Osteocyte (in vitro differentiated cells): ENCODE measurements at places on chromosomes 16 and 17. TPM values are rescaled to one million over a fixed set of nuclear protein-coding genes. Genes with fewer than 3 reads are reported as not detected.

CDH5 gene
- total RNA-seq, result 0.31 TPM in 1 of 2 replicates, not detected in the other

EPN3 gene
- not detected in 2 replicates for total RNA-seq

- no peak for DNase-seq
These were observed 27.0 kb downstream of the ARHGAP17 start for GRCh38 chr16:24988129-24988518.

DNA sequence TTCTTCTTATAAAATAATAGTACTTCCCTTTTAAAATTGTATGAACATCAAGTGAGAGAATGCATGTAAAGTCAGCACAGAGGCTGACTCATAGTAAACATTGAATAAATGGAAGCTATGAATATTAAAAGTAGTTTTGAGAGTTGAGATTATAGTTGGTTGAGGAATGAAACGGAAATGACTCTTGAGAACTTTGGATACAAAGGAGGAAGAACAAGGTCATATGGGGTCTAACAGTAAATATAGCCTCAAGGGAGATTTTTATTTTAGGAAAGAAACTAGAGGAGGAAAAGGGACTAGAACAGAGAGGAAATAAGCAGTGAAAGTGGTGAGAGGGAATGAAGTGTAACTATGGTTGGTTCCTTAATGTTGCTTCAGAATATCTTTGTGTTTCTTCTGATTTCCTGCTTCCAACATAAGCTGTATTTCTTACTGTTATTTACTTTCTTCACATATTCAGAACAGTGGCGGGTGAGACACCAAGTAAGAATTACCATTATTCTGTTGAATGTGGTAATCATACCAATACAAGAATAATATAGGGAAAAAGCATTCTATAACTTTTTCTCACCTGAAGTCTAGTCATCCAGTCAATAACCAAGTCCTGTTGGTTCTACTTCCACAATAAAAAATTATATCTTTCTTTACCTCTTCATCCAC, 165.1 kb downstream of the CHD9 start:
- DNase-seq, result no peak

- DNase-seq, result no peak
These were observed 52.6 kb downstream of the USP22 start for GRCh38 chr17:20989991-20990855.

- DNase-seq, result no peak
These were observed 5.9 kb upstream of the SP6 start for GRCh38 chr17:47856830-47857229.

ATP2A1 gene
- 0.42 and 0.64 TPM in 2 replicates for total RNA-seq

DNA sequence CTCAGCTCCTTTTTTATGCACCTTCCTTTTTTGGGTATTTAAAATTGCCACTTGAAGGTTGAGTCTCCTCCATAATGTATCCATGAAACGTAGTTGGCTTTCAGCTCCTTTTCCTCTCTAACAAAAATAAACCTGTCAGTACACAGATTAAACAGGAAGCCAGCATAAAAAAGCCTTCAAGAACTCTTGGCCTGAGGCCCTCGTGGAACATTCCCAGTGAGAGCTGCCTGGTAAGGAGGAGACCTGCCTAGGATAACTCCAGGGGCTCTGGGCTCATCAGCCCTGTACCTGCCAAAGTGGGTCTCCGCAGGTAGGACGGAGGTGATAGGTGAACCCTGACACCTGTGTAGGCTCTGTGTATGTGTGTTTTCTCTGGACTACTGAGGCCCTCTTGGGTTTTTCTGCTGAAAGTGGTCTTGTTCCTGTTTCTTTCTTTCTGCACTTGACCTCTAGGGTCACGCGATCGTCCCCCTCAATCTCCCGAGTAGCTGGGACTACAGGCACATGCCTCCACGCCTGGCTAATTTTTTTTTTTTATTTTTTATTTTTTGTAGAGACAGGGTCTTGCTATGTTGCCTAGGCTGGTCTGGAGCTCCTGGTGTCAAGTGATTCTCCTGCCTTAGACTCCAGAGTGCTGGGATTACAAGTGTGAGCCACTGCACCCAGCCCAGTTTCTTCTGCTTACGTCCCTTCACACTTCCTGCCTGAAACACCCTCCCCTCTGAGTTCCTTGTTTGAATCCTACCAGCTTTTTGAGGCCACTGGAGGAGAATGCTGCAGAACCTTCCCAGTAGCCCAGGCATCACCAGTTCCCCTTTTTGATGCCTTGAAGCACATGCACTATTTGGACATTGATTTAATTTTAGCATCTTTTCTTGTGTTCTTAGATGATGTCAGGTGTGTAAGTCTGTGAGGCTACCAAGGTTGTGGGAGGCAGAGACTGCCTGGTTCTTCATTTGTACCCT, 9.8 kb downstream of the PGS1 start:
- no peak for DNase-seq

SDR42E1 gene
- total RNA-seq, result not detected in 2 replicates

DNA sequence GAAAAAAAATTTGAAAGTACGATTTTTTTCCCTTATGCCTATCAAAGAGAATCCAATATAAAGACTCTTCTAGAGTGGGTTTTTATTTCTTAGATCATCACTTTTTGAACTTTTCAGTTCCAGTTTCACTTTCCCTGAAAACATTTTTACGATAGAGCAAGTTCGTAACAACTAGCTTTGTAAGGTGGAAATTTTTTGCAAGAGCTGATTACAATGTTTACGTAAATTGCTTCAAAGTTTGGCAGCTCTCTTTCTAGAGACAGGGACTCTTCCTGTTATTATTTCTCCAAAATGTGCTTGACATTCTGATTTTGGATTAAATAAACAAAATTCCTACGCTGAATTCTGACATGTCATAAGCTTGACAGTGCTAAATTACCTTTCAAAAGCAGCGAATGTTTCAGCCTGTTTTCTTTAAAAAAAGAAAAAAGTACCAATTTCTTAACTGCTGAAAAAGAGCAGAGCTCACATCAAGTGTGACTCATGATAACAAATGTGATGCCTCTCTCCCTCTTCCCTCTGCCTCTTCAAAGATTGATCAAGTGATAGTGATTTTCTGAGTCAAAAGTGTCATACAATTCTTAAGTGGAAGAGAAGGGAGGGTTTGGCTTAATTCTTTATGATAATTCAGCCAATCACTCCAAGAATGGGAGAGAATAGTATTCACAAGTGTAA, 175.2 kb downstream of the KCNJ2 start:
- DNase-seq, result no peak

- DNase-seq, result no peak
These were observed 74.8 kb downstream of the XYLT1 start for GRCh38 chr16:17395849-17396480.

DNA sequence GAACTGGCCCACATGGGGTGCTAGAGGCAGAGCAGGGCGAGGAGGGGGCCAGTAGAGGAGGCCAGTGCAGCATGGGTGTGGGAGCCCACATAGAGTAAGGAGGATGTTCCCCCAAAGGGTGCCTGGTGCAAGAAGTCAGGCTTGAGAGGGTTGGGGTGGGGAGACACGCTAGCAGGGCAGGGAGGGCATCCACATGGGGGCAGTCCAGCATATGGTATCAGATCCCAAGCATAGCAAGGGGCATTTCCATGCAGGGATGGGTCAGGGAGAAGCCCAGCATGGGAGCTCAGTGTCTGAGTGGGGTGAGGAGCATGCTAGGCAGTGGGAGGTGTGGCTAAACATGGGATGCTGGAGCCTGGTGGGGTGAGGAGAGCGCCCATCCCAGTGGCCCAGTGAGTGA, 213.7 kb downstream of the COPRS start:
- no peak for DNase-seq

- no peak for DNase-seq
These were observed 44.0 kb downstream of the HLF start for GRCh38 chr17:55308613-55309391.

- no peak for DNase-seq
These were observed 21.7 kb downstream of the PPL start for GRCh38 chr16:4915226-4915761.

DNA sequence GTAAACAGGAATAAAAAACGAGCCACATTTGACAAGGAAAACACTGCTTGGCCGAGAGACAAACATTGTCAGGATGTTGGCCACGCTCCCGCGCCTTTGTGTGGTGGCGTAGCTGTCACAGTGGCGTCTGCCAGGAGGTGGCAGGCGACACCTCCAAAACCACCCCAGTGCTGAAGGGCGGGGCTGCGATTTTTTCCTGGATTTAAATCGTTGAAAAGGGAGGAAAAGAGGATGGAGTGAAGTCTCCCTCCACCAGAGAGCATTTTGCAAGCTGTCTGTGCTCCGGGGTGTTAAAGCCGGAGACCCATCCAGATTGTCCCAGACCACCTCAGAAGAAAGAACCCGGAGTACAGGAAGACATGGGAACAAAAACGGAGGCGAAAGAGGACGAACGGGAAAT, 12.7 kb downstream of the MRM3 start:
- no peak for DNase-seq

DNA sequence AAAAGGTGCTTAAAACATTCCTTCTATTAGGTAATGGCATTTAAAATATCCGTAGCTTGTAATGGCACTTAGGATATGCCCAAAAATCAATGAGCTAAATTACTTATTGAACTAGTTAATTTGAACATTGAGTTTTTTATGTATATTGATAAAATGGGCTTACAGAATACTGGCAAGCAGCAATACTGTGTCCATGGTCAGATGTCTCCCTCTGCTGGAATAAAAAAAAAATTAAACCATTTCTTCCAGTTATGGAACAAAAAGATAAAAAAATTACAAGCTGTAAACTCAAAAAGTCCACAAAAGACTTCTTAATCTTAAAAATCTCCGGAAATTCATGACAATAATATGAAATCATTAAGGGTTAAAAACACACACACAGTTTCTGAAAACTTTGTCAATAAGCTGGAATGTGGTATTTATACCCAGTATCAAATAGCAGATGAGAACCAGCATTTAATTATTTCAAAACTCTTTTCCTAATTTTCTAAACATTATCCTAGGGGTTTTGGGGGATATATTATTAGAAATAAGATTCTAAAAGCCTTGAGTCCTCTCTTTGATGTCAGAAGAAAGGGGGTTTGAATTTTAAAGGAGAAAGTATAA, 21.5 kb upstream of the PSMD7 start:
- DNase-seq, result no peak

DNA sequence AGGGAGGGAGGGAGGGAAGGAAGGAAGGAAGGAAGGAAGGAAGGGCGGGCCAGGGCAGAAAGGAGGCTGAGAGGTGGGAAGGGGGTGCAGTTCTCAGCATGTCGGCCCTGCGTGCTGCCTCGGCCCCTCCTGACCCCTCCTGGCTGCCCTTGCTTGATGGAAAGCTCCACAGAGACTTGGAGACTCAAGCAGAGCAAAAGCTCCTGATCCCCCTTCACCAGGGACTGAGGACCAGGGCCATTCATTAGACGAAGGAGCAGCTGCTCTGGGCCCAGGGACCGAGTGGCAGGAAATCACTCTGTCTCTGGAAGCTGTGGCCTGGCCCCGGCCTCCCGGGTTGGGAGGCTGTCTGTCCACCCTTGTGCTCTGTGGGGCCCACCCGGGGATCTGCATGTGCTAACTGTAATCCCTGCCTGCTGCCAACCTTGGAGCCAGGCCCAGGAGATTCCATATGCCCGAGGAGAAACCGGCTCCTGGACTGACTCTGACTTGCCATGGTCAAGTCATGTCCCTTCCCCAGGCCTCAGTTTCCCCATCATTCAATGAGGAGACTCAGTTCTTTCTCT, 27.4 kb upstream of the C1QL1 start:
- no peak for DNase-seq

CBLN1 gene
- not detected in 2 replicates for total RNA-seq

KRTAP17-1 gene
- total RNA-seq, result not detected in 2 replicates

DNA sequence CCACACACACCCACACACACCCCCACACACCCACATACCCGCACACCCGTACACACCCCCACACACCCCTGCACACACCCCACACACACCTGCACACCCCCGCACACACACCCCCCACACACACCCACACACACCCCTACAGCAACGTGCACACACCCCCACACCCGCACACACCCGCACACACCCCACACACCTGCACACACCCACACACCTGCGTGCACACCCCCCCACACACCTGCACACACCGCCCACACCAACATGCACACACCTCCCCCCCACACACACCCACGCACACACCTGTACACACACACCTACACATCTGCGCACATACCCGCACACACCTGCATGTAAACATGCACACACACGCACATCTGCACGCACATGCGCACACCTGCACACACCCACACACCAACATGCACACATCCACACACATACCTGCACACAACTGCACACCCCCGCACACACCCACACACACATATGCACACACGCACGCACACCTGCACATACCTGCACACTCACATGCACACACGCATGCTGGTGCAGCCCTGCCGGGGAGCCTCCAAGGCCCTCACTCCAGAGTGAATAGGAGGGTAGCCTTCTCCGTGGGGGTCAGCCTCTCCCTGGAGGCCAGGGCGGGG, 7.5 kb downstream of the ASPSCR1 start:
- no peak for DNase-seq

PDILT gene
- not detected in 2 replicates for total RNA-seq

FAM171A2 gene
- 26.1 and 26.9 TPM in 2 replicates for total RNA-seq

DNA sequence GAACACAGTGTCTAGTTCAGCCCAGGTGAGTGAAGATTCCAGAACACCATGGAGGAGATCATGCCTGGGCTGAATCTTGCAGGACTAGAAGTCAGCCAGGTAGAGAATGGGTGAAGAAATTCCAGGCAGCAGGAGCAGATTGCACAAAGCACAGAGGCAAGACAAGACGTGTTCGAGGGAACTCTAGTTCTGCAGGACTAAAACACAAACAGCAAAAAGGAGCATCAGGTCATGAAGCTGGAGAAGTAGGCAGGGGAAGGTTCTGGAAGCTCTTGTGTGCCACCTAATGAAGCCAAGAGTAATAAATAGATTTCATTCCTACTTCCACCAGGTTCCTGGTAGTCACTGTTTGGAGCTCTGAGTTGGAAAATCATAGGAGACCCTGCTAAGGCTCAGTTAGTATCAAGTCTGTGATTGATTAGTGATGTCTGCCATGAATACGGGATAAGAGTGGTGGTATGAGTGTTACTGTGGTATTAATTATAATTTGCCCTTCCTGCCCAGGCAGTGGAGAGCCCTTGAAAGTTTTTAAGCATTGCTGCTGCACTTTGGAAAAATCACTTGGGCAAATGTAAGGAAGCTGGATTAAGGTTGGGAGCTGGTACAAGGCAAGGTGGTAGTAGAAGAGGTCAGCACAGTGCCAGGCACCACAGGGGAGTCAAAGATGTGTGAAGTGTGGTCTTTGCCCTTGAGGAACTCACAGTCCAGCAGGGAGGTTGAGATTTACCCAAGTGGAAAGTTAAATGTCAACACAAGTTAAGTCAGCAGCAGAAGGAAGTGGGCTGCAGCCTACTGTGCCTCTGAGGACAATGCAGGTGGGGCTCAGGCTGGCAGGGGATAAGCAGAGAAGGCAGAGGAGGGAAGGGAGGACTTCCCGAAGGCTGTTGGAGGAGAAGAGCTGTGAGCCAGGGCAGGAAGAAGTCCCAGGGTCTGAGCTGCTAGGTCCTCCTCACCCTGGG, 13.5 kb upstream of the FOXN1 start:
- DNase-seq, result no peak

ADAM11 gene
- total RNA-seq, result 1.0 and 1.7 TPM in 2 replicates

DNA sequence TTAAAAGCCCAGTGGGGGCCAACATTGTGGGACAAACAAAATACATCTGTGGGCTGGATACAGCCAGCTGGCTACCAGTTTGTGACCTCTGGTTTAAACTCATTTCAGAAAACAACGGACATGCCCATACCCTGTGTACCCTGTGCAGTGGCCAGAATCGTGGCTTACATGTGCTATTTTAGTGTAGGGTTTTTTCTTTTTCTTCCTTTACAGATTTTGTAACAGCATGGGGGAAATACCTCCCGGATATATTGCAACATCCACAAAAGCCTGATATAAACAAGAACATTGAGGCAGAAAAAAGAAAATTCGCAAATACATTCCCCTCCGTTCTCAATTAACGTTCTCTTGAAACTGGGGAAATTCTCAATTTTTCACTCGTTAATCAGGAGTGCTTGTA, 7.3 kb downstream of the HS3ST4 start:
- DNase-seq, result no peak

- no peak for DNase-seq
These were observed 7.3 kb downstream of the ABI3 start for GRCh38 chr17:49217651-49218413.
